Astrocyte (in vitro differentiated cells and primary cell): ENCODE measurements at places on chromosomes 1 and 21.

GRCh38 chr1:238232084-238232710 lies 341.5 kb upstream of the ZP4 start:
- DNase-seq = peak; percentile 35

- DNase-seq = peak; percentile 99
Measured at GRCh38 chr1:19010995-19011844, 54.7 kb upstream of the IFFO2 start.

DNA sequence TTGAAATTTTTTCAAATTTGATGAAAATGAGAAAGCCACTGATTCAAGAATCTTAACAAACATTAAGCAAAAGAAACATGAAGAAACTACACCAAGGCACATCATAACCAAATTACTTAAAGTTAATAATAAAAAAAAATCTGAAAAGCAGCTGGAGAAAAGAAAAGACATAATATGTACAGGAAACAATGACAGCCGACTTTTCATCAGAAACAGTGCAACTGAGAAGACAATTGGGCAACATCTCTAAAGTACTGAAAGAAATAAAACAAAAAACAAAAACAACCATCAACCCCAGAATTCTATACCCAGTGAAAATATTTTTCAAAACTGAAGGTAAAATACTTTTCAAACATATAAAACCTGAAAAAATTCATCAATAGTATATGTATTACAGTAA lies 73.8 kb upstream of the DMRTA2 start:
- DNase-seq = no peak

- no peak for DNase-seq
Measured at GRCh38 chr1:5997316-5997715, 5.1 kb upstream of the NPHP4 start.

DNA sequence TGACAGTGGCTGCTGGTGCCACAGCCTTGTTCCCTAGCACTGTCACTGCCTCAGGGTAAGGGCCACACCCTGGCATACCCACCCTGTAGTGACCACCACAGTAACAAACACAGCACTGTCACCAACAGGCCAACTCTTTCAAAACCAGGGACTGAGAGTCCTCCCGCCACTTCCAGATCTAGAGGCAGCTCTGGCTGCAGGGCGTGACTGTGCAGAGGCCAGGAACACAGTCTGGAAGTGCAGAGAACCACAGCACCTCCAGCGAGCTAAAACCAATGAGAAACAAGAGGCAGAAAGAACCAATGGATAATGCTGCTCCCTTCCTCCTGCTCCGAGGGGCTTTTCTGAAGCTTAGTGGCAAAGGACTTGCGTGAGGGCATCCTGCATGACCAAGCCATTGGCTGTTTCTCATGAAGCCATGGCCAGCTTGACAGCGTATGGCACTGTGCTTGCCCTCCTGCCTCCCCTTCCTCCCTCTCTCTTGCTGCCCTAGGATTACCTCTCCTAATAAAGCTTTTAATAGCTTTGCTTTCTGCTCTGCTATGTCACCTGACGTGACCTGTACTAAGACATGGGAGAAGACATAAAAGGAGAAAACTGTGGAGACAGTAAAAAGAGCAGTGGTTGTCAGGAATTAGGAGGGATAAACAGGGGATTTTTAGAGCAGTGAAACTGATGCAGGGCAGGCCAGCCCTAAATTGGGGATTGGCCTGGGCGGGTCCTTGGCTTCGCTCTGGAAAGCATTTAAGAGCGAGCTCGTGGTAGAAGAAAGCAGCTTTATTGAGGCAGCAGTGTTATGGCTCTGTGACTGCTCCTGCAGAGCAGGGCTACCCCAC lies 7.2 kb downstream of the PARP1 start:
- no peak for DNase-seq

DNA sequence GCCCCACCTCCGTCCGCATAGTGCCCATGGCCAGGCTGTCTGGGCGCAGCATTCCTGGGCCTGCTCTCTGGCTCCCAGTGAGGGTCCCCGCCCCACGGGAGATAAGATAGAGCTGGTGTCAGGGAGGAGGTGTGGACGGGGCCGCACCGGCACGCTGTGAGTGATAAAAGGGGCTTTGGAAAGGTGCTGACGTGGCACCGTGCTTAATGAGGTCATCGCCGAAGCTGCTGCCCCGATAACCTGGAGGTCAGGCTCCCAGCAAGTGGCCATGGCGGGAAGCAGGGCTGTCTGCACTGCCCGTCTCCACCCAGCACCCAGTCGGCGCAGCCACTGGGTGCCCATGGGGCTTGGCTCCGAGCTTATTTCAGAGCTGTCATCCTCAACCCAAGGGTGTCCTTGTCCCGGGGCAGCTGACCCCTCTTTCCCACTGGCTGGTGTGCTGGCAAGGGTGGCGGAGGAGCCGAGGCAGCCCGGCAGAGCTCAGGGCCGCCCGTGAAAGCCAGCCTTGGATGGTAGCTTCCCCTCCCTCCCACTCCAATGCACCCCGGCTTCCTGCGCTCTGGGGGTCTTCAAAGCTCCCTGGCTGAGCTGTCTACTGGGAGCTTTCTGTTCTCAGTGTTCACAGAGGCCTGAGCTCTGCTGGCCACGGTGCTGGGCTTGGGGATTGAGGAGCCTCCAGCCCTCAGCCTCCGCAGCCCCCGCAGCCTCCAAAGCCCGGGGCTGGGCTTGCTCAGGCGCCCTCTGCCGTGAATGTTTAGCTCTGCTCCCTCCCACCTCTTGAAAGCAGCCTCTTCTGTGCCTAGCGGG lies 105.1 kb upstream of the ARHGEF16 start:
- peak; percentile 27 for DNase-seq

- DNase-seq = peak; percentile 32
Measured at GRCh38 chr1:185808631-185809030, 74.4 kb downstream of the HMCN1 start.

DNA sequence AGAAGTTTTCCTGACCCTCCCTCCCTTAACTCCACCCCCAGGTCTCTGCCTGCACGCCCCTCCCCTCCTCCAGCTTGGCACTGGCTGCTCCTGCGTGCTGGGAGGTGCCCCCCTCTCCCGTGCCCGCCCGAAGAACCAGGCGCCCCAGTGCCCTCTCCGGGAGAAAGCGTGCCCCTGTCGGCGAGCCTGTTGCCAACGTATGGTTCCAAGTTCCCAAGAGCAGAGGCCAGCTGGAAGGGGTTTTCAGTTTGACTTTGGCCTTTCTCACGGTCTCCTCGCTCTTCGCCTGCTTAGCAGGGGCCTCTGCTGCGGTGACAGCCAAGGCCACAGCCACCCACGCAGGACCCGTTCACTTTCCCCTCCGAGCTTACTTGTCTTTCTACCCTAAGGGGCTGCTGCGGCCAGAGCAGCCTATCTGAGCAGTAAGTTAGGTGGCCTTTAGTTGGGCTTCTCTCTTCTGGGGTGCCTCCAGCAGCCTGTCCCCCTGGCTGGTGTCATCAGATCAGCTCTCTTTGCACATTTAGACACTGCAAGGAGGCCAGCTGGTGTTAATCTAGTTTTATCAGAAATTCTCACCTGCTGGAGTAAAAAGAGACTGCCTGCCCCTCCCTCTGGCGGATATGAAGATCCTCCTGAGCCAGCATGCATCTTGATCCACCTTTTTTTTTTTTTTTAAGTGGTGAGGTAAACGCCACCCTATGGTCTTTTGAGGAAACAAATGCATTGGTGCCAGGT lies 1.5 kb downstream of the STUM start:
- DNase-seq = no peak

GRCh38 chr1:182909578-182909977 lies 43.4 kb downstream of the SHCBP1L start:
- no peak for DNase-seq

DNA sequence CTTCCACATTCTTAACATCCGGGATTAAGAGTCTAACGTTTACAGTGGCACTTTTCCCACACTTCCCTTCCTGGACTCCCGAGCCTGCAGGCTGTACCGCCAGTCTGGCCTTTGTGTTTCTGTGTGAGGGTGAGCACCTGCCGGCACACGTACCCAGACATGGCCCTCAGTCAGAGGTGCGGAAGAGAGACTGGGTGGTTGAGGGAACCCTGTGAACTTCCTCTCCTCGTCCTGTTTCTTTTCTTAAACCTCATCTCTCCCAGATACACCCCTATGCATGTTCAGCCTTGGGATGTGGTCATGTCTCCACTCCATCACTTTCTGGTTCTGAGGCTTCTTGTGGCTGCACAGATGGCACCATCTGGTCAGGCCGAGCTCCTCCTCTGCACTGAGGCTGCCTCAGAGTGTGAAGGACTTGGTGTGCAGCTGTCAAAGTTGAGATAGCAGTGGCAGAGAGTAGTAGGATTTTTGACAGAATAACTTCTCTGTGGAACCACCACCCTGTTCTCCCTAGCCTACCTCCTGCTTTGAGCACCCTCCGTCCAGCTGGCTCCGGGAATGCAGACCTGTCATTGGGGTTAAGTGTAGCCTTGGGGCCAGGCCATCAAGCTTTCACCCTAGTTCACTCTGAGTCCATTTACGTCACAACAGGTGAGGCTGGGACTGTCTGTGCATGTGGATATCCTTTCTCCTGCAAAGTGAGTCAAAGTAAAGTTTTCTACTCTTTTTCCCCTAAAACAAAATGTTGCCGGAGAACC lies 31.4 kb downstream of the VASH2 start:
- DNase-seq = no peak

- DNase-seq = no peak
Measured at GRCh38 chr1:54558434-54559030, 10.5 kb downstream of the ACOT11 start.

DNA sequence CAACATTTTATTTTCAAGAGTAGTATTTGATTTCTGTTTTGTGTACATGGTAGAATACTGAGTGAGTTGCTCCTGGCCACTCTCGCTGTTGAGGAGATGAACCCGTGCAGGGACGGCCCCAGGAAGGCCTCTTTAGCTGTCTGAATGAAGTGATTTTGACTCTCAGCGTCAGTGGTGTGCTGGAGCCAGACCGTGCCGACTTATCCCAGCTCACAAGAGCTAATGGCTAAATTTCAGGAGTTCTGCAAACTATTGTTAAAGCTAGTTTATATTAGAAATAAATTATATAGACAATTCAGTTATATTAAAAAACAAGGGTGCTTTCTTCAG lies 111.2 kb upstream of the KIF26B start:
- DNase-seq = no peak

GRCh38 chr1:91879733-91880132 lies 6.2 kb downstream of the TGFBR3 start:
- no peak for DNase-seq

DNA sequence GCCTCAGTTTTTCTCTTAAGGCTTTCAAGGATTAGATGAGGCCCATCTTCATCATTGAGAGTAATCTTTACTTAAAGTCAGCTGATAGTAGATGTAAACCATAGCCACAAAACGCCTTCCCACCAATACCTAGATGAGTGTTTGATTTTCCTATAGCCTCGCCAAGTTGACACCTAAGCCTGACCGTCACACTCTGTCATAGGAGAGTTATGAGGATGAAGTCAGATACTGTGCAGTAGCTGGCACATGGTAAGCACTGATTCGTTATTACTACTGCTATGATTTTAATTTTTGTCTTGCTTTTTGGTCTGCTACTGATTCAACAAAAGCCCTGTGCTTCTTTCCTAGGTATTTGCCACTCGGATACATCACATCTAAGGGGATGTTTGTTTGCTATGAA lies 395.5 kb downstream of the RPS6KC1 start:
- DNase-seq = no peak

- no peak for DNase-seq
Measured at GRCh38 chr1:66778266-66778665, 22.8 kb downstream of the INSL5 start.

GRCh38 chr1:246647113-246647512 lies 77.1 kb upstream of the SCCPDH start:
- DNase-seq = peak; percentile 39

DNA sequence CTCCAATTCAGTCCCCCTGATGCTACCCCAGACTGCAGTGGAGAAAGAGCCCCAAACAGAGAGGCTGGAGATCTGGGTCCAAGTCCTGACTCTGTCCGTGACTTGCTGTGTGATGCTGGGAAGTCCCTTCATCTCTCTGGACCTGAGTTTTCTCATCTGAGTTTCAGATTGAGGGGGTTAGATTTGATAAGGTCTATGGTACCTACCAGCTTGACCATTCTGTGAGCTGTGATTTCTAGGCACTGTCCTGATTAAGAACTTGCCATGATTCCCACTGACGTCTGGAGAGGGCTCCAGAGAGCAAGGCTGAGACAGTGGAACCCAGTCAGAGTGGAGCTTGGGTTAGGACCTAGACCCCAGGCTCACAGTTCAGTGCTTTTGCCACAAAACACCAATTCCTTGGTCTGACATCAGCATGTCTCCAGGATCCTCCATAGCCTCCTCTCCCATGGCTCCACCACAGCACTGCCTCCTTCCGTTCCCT lies 43.8 kb upstream of the DMBX1 start:
- no peak for DNase-seq

DNA sequence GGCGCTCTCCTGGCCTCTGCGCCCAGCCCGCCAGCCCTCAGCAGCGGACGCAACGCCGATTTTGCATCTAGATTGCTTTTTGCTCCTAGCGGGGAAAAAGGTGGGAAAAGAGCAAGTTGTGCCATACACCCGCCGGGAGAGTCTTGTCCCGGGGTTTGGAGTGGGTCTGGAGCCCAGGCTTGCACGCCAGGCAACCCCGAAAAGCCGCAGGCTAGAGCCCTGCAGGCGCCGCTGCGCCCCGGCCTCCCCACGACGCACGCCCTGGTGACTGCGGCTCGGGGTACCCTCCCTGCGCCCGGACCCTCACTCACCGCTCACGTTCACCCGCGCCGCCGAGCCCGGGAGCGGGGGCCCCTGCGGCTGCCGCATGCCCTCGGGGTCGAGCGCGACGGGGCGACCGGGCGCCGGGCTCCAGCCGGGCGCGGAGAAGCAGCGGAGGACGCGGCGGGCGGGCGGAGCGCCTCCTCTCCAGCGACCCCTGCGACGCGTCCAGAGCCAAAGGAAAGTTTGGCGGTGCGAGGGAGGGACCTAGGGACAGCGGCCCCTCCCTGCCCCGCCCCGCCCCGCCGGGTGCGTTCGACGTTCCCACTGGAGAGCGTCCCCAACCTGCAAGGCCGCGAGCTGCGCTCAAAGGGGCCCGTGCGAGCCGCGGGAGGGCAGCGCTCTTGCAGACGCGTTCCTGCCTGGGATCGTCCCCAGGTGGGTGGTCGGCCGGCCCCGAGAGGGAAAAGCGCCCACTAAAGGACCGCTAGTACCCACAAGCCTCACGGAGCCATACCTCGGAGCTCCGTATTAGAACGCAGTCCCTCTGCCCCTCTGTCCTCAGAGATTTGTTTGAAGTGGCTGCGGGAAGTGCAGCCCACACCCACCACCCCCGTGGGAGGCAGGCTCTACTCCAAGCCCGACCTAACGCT lies at the start of gene LPAR3:
Gene LPAR3, minus strand, starts transcription at position 502 of the 914 bp plus-strand sequence. CDS start 27,086 bp downstream, outside the sequence.
- no peak for DNase-seq

DNA sequence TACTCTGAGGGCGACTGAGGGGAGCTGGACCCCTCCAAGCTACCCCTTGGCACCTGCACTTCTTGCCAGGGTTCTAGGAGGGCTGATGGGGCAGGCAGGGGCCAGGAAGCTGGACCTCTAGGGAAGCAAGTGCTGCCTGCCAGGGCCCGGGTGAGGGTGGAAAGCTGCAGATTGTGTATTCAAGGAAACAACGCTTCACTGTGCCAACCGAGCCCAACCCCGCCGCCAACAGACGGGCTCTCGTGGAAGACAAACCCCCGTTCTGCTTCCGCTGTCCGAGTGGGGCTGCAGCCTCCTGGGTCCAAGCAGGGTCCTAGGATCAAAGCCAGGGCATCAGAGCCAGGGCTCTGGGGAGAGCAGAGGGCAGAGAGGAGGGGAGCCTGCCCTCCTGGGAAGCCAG lies 3.2 kb downstream of the EFHD2 start:
- no peak for DNase-seq

GRCh38 chr1:28359592-28360239 lies 9.8 kb upstream of the PHACTR4 start:
- DNase-seq = peak; percentile 32
